Frontal cortex (tissue), 4 donors: ENCODE measurements at places on chromosomes 3 and 15. TPM values are rescaled to one million over a fixed set of nuclear protein-coding genes. Genes with fewer than 3 reads are reported as not detected.
A peak's percentile ranks its signal among the peaks of the same experiment; 100 is the strongest.

DNA sequence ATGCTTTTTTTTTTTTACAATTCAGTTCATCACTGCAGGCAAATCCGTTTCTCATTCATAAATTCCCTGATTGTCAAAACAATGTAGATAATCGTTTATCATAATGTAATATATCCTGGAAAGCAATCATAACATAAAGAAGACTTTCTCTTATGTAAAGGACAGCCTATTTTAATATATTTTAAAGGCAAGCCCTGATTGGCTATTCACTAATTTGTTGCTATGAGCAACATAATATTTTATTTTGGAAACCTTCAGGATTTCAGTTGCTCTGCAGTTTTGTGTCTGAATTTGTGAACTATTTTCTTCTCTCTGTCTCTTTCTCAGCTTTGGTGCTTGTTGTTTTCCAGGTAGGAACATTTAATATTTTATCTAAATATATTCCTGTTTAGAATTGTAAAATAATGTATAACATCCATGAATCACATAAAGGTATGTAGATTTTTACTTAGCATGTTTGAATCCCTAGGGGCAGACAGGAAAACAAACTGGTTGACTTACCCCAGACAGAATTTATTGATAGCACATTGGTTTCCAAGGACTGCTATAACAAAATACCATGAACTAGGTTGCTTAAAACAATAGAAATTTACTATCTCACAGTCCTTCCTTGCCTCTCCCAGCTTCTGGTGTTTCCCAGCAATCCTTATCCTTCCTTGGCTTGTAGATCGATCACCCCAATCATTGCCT, 253.5 kb downstream of the CDIN1 start:
- no peak for DNase-seq

DNA sequence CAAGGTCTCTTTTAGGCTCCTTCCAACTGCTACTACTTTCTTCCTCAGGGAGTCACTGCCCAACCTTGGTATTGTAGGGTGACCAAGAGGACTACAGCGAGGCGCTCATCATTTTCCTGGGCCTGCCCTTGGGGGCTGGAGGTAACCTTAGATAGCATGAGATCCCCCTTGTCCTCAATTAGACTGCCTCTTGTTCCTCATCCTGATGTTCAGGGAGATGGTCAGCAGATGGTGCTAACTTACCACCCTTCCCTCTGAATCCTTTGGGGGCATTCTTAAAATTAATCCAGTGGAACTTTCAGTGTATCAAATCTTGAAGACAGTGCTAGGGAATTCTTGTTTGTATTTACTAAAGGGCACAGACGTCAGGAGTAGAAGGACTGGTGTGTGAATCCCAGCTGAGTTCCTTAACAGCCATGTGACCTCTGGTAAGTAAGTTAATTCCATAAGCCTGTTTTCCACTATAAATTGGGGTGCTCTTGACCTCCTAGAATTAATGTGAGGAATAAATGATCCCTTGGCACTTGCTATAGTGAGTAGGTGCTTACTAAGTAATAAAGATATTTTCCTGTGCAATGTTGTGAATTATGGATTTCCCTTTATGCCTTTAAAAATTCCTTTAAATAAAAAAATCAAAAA, 4.1 kb upstream of the CLPX start:
- peak; percentile 29 for DNase-seq

DNA sequence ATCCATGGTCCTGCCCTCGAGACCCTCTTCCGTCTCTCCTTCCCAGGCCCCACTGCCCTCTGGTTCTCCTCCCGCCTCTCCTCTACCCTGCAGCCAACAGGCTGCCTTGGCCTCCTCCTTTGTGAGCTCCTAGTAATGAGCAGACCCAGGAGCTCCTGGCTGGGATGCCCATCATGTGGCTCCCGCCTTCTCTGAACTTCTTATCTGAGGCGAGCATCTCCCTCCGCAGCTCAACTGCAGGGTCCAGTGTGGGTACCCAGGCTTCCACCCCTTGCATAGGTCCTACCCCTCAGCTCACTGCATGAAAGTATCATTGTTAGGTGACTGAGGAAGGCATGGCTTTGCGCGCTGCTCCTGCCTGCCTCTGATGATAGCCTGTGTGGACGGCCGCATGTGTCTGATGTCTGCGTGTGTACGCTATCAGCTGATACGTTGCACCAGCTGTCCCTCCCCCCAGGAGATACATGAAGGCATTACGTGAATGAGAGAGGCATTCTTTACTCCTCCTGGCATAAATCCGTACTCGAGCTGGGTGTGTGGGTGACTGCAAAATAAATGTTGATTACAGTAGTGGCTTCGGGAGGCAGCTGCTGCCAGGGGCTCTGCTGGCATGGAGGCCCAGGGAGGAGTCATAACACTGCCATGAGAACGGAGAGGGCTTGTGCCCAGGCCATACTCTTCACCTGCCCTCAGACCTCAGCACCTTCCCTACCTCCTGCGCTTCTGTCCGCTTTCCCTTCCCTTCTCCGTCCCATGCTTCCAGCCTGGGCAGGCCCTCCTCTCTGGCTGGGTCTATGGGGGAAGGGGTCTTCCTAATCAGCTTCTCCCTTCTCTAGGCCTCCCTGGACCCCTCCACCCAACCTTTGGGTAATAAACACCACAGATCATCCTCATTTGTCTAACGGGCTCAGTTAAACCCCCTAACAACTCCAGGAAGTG, 48.8 kb downstream of the ZNF710 start:
- DNase-seq, result peak; percentile 59

DNA sequence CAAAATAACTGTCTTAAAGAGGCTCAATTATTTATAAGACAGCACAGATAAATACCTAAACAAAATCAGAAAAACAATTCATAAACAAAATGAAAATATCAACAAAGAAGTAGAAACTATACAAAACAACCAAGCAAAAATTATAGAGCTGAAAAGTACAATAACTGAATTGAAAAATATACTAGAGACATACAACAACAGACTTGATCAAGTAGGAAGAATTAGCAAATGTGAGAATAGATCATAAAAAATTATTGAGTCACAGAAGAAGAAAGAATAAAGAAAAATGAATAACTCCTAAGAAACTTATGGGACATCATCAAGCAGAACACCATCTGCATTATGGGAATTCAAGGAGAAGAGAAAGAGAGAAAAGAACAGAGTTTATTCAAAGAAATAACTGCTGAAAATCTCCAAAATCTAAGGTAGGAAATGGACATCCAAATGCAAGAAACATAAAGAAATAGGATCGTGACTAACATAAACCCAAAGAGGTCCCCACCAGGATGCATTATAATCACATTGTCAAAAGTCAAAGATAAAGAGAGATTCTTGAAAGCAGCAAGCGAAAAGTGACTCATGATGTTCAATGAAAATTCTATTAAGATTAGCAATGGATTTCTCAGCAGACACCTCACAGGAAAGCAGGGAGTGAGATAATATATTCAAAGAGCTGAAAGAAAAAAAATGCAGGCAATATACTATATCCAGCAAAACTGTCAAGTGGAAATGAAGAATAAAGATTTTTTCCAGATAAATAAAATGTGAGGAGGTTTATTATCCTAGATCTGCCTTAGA, 85.9 kb downstream of the DCLK3 start:
- no peak for DNase-seq

GRCh38 chr3:192825657-192826200, 91.9 kb downstream of the MB21D2 start:
- no peak for DNase-seq

DNA sequence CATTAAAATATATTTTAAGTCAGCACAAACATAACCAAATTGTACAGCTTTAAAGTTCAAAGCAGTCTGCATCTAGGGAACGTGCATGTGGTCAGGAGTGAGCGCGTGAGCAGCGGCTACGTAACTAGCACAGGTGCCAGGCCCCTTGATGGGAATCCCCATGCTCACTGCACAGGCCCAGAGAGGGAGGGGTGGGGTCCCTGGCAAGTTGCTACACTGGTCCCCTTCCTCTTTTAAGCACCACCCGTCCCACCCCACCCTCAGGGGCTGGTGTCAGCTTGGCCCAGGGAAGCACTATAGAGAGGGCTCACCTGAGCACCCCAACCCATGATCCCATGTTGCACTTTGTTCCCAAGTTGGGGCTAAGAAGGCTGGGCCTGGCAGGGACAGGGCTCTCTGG, 835 bp upstream of the GMPPB start:
- DNase-seq, result no peak

- no peak for DNase-seq
Measured at GRCh38 chr15:96347181-96348111, 16.9 kb downstream of the NR2F2 start.

DNA sequence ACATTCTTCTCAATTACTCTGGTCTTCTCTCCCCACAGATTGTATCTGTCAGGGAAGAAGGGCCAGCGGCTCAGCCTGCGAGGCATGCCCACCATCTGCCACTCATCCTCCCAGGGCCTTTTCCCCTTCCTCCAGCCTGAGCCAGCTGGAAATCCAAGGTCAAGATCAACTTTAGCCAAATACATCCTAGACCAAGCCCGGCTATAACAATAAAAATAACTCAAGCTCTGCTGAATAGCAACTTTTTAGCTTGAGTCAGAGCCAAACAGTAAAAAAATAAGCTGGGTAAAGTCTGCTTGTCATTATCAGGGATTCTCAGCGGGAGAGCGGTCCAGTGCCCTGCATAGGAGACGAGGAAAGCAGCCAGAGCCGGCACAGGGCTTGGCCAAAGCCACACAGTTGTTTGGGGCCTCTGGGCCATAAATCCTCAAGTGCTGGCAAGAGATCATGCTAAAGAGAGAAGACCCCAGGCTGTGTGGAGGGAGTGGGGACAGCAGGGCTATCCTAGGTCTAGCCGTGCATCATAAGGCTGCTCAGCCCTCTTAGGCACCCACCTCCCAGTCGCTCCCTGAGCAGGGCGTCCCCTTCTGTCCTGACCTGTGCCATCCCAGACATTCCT, 76.2 kb upstream of the HERC1 start:
- no peak for DNase-seq

GRCh38 chr3:176293276-176293675, 904.0 kb downstream of the TBL1XR1 start:
- no peak for DNase-seq

DNA sequence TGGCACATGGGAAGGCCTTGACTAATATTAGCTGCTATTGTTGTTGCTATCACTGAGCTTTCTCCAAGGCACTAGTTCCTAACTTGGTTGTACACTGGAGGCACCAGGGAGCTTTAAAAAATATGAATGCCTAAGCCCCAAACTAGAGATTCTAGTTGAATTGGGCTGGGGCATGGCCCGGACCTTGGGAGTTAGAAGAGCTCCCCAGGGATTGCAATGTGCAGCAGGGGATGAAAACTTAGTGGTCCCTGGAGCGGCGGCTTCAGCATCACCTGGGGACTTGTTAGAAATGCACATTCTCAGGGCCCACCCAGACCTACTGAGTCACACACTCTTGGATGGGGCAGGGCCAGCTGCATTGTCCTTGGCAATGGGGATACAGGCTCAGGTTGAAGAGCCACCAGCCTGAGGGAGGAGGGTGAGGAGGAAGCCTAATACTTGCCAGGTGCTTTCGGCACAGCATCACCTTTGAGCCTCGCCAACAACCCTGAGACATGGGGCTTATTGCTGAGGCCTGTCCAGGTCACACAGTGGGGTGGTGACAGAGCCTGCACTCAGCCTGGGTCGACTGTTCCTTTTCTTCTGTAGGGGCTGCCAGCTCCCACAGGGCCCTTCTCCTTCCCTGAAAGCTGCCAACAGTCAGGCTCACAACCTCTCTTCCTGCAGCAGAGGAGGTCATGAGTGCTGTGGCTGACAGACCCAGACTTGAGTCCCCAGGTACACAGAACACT, 84.5 kb downstream of the ATP2B2 start:
- no peak for DNase-seq

GRCh38 chr15:99594916-99595315, 29.1 kb downstream of the MEF2A start:
- DNase-seq, result no peak

Gene LRRC49
- total RNA-seq, result 145 TPM

Gene FES
- 3.7 TPM for total RNA-seq

DNA sequence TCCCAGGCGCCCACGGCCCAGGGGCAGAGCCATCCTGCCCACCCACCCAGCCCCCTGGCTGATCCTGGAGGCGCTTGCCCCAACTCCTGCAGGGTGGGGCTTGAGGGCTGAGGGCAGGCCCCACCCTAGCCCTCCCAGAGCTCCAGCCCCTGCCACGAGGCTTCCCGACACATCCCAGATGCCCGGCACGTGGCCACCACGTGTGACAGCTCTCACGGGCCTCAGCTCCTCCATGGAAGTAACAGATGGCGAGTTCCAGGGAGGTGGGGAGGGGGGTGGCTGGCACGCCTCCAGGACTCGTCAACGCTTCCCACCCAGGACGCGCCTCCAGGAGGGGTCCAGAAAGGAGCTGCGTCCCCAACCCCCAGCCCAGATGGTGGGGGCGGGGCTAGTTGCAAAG, 29.1 kb downstream of the PLXND1 start:
- DNase-seq, result no peak

Gene UBAP1L
- 2.0 TPM for total RNA-seq

DNA sequence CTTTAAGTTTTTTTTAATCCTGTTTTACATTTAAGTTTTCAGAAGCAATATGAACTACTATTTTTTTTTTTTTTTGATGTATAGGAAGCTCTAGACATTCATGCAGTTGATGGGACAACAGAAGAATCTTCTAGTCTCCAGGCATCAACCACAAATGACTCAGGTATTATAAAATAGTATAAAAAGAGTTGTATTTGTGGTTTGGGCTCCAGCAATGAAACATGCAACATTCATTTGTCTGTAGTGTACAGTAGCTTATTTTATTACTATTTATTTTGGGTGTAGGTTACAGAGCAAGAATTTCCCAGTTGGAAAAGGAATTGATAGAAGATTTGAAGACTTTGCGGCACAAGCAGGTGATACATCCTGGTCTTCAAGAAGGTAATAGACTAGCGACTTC, 38.6 kb downstream of the MGA start:
- DNase-seq, result no peak

Gene GATM
- 91.3 TPM for total RNA-seq

GRCh38 chr3:115279939-115280338, 132.9 kb upstream of the ZBTB20 start:
- no peak for DNase-seq

DNA sequence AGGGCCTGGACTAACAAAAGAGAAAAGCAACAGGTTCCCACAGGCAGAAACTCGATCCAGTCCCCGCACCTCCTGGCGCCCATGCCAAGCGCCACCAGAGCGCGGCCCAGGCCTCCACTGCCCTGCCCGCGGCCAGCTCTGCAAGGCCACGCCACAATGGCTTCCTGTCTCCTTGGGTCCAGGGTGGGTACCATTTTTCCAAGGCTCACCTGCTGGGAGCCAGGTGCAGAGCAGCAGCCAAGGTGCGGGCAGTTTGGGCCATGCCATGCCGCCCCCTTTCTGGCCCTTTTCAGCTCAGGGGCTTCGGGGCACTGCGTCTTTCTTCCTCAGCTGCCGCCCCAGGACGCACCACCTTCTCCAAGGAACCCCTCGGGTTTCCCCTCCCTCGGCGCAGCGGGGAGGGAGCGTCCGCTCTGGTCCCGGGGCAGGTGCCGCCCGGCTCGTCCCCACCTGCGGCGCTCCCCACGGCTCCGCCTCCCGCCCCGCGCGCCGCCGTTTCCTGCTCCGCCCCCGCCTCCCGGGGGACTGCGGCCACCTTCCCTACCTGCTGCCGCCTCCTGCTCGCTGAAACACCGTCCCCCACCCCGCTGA, at the start of gene ILDR1:
Gene ILDR1 (minus strand): TSS at position 437 of the 591 bp plus-strand sequence. CDS start 170 bp downstream, at position 267.
- DNase-seq, result no peak

Gene CD86
- 1.2 TPM for total RNA-seq
